ENCODE measurements at places on chromosomes 6 and 20.

- no peak for DNase-seq
These were observed 60.6 kb upstream of the ASIP start for GRCh38 chr20:34180460-34181120.

DNA sequence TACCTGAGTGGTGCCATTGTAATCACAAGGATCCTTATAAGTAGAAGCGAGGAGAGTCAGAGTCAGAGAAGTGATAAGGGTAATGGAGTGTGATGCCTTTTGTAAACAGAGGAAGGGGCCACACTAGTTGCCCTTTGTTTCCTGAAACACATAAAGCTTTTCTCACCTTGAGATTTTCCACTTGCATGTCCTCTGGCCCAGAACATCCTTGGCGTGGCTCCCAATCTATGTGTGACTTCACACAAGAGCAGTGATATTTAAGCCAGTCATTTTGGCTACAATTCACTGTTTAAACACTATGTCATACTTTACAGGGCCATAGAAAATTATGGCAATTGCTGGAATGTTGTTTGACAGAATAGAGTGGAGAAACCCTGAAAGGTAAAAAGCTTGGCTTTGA is 121.2 kb upstream of the BTN3A2 start:
- peak; percentile 67 for DNase-seq

DNA sequence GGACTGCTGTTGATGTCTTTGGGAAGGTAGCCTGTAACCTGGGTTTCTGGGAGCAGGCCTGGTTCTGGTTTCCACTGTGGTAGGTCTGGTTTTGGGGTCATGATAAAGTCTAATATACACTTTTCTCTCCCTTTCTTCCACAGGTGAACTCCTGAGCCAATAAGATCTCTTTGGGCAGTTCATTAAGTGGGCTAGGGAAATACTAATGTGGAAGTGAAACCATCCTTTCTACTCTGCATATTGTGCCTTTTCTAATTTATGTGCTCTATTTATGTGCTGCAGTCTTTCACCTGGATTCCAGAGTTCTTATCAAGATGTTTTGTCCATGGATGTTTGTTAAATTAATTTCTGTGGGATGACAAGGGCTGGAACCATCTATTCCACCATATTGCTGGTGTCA is 165.7 kb upstream of the PTPRK start:
- no peak for DNase-seq

GRCh38 chr6:45416700-45417099 is 39.0 kb upstream of the SUPT3H start:
- no peak for DNase-seq

GRCh38 chr20:13929836-13930235 is 60.6 kb downstream of the SEL1L2 start:
- no peak for DNase-seq

DNA sequence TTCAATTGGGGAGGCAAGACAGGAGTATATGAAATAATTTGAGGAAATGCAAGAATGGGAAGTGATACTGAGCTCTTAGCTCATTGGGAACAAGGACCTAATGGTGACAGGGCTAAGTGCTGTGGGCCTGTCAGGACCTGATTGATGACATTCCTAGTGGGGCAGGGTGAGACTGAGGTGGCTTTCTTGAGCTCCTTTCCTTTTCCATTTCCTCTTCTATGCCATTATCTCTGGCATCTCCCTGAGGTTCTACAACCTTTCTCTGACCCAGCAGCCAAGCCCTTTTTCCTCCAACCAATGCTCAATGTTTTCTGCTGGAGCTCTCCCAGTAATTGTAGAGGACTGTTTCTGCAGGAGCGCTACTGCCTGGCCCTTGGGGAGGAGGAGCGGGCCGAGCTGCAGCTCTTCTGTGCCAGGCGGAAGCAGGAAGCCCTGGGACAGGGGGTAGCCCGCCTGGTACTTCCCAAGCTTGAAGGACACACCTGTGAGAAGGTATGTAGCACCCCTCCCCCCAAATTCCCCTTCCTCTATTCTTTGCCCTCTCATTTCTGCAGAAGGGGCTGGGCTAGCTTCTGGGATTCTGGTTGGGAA is 2.8 kb upstream of the TOMM6 start:
- no peak for DNase-seq

DNA sequence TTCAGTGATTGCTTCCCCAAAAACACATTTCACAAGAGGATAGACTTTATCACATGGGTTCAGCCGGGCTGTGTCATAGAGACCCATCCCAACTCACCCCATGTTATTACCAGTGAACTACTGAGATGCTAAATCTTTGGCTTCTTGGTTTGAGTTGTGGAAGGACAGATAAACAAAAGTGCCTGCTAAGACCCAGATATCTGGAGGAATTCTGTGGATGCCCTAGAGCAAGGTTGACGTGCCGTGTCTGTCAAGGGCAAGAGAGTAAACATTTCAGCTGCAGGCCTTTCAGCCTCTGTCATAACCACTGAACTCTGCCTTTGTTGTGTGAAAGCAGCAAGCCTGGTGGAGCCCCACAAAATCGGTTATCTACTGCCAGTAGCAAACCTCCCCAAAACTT is 11.2 kb upstream of the THBD start:
- no peak for DNase-seq

DNA sequence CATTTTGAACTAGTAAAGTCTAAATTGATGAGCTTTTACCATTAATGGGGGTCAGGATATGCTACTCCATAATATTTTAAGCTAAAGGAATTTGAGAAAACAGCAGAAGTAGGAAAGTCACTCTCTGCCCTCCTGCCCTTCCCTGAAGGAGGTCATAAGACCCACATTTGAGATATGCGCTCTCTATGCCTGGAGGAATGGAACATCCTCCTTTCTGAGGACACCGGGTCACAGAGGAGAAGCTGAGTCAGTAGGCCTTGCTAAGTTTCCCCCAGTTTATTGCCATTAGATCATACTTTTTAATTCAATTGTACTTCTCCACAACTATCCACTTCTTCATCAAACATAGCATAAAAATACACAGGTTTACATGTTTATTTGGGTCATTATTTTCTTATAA is 40.3 kb downstream of the AKAP7 start:
- DNase-seq = no peak

DNA sequence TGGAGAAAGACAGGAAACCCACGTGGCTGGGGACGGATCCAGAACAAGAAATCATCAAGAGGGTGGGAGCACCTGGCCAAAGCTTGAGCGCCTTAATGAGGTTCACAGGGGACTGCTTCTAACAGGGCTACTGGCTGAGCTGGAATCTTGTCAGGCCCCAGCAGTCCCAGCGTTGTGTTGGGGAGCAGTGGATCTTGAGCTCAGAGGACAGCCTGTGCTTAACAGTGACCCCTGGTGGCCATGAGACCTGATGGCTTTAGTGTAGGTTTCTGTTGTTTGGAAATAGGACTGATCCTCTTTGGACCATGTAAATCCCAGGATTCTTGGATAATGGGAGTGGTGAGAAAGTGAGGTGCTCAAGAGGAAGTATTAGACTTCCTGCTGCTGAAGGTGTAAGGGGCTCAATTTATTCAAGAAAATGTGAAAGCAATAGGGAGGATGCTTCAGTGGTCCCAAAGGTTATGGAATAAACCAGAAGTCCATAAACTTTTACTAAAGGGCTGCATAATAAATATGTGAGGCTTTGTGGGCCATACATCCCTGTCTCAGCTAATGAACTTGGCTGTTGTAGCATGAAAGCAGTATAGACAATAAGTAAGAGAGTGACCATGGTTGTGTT is 216.2 kb downstream of the NFATC2 start:
- no peak for DNase-seq

GRCh38 chr20:56511926-56512325 is 12.6 kb upstream of the FAM209A start:
- no peak for DNase-seq

DNA sequence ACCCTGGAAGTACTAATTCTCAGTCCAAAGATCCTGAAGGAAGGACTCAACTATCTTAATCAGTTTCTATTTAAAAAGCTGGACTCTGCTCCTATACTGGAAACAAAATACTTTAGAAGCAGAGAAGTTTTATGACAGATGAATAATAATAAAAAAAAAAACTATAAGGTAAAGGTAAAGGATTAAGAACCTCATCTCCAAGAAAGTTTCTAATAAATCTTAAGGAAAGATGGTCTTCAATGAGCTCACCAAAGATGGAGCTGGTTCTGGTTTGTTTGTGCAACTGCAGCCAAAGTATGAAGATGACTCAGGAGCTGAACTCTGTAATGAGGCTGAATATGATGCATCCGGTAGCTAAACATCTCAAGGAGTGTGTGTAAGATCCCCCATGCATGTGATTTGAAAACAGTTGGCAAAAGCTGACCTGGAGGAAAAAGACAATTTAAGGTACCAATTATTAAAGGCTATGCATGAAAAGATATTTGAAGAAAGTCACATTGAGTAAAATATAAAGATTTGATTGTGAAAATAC is 25.2 kb downstream of the MED23 start:
- no peak for DNase-seq

GRCh38 chr6:28922004-28922820 is 1.6 kb downstream of the TRIM27 start:
- DNase-seq = peak; percentile 34

- DNase-seq = no peak
These were observed 99.8 kb downstream of the SNX5 start for GRCh38 chr20:17868700-17869231.

- DNase-seq = no peak
These were observed 80.2 kb downstream of the CDH4 start for GRCh38 chr20:61332016-61332975.

- peak; percentile 6 for DNase-seq
These were observed 137.7 kb upstream of the AKAP12 start for GRCh38 chr6:151101816-151102694.

GRCh38 chr20:10842116-10842515 is 168.3 kb upstream of the JAG1 start:
- peak; percentile 52 for DNase-seq

- DNase-seq = no peak
These were observed 1.8 kb upstream of the TGM3 start for GRCh38 chr20:2293971-2294370.

GRCh38 chr6:135438907-135439535 is 58.5 kb downstream of the AHI1 start:
- DNase-seq = peak; percentile 25

- no peak for DNase-seq
These were observed 21.8 kb downstream of the TGM2 start for GRCh38 chr20:38143238-38143645.

DNA sequence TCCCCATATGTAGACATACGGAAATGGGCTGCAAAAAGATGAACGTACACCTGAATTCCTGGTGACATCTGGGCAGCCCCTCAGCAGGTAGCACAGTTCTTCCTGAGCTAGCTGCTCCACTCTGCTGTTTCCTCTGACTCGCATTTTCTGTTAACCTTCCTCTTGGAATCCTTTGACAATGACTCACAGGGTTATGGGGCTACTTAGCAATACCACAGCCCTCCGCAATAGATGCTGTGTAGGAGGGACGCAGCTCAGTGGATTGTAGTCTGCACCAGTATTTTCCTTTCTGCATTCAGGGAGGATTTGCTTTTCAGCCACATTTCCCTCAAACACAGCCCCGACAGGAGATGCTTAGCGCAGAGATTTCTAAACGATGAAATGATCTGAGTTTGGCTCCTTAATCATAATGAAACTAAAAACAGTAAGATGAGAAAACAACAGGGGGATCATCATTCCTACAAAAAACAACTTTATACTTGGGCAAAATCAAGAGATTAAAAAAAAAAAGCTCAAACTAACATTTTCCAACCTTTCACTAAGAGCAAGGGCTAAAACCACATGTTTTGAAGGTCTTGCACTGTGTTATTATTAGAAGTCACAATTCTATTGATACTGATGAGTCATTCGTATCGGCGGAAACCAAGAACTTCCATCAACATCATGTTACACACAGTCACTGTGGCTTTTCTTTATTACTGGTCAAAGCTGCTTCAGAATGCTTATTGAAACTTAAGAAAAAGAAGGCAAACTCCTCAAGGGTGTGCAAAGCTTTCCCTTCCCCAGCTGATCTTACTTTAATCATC is 12.2 kb downstream of the BACH2 start:
- DNase-seq = no peak

- DNase-seq = no peak
These were observed 42.3 kb upstream of the TMEM181 start for GRCh38 chr6:158517581-158517980.

GRCh38 chr20:36709126-36709525 is 36.8 kb downstream of the NDRG3 start:
- no peak for DNase-seq

GRCh38 chr6:139475241-139475640 is 100.8 kb upstream of the CITED2 start:
- DNase-seq = no peak
